ENCODE measurements at places on chromosomes 1 and 21. TPM values are rescaled to one million over a fixed set of nuclear protein-coding genes. Genes with fewer than 3 reads are reported as not detected.

SASS6 gene
- 3.2 TPM for total RNA-seq

ZNF593OS gene
- total RNA-seq, result not detected

STX12 gene
- total RNA-seq, result 115 TPM

SLAMF9 gene
- total RNA-seq, result not detected

RGSL1 gene
- not detected for total RNA-seq

ADAM30 gene
- not detected for total RNA-seq

OR2T11 gene
- total RNA-seq, result not detected

CD34 gene
- total RNA-seq, result 62.4 TPM

ETV3L gene
- not detected for total RNA-seq

ARID1A gene
- total RNA-seq, result 14.5 TPM

ITGB3BP gene
- total RNA-seq, result 21.0 TPM

SRSF4 gene
- total RNA-seq, result 47.2 TPM

NR0B2 gene
- not detected for total RNA-seq

ZNF648 gene
- total RNA-seq, result not detected

SLC9C2 gene
- not detected for total RNA-seq

CCDC30 gene
- 0.28 TPM for total RNA-seq

SLC5A3 gene
- 45.1 TPM for total RNA-seq

RCAN1 gene
- total RNA-seq, result 45.9 TPM

GPR157 gene
- total RNA-seq, result 7.0 TPM

ECM1 gene
- total RNA-seq, result 0.34 TPM

FCN3 gene
- not detected for total RNA-seq

ZBTB48 gene
- 22.5 TPM for total RNA-seq

SPRR2F gene
- not detected for total RNA-seq

SEMA4A gene
- 0.68 TPM for total RNA-seq

TMPRSS15 gene
- total RNA-seq, result not detected

GJA9 gene
- not detected for total RNA-seq

GPR3 gene
- 0.51 TPM for total RNA-seq

TSACC gene
- not detected for total RNA-seq

LRRN2 gene
- 0.17 TPM for total RNA-seq

EFCAB7 gene
- 5.1 TPM for total RNA-seq

KPNA6 gene
- total RNA-seq, result 50.3 TPM

AIM2 gene
- not detected for total RNA-seq

EVA1B gene
- 105 TPM for total RNA-seq

C1orf87 gene
- not detected for total RNA-seq

ADGRL2 gene
- 117 TPM for total RNA-seq

PGLYRP4 gene
- not detected for total RNA-seq

TAS1R1 gene
- under 0.01 TPM for total RNA-seq

LRRC8B gene
- total RNA-seq, result 6.4 TPM

ANXA9 gene
- total RNA-seq, result not detected

HP1BP3 gene
- 322 TPM for total RNA-seq

NBPF10 gene
- 0.28 TPM for total RNA-seq

PLA2G5 gene
- not detected for total RNA-seq

OTUD7B gene
- total RNA-seq, result 17.2 TPM

TDRD5 gene
- not detected for total RNA-seq

PPIAL4G gene
- total RNA-seq, result not detected

C1orf35 gene
- 18.5 TPM for total RNA-seq

MEGF6 gene
- total RNA-seq, result 100 TPM

HNRNPCL2 gene
- not detected for total RNA-seq

DNAI4 gene
- total RNA-seq, result 3.7 TPM

KRTAP12-2 gene
- total RNA-seq, result not detected
